ENCODE measurements at places on chromosomes 5 and 9.
A peak's percentile ranks its signal among the peaks of the same experiment; 100 is the strongest.

DNA sequence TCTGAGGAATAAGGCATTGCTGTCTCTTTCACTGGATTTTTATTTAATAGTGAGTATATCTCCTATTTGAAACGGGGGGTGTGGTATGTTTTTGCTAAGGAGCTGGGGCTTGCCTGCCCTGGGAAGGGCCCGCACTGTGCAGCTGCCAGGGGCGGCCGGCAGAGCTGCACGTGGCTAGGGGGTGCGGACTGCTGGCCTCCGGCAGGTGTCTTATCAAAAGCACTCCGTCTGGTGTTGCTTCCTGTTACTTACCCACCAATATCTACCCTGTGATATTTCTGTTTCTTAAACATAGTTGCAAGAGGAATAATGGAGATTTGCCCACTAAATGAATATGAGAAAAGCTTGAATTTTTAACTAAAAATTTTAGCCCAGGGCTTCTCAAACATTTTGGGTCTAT is 232.0 kb downstream of the IRX1 start:
- DNase-seq = no peak

- no peak for DNase-seq
Measured at GRCh38 chr9:133235549-133236222, 26.6 kb upstream of the OBP2B start.

DNA sequence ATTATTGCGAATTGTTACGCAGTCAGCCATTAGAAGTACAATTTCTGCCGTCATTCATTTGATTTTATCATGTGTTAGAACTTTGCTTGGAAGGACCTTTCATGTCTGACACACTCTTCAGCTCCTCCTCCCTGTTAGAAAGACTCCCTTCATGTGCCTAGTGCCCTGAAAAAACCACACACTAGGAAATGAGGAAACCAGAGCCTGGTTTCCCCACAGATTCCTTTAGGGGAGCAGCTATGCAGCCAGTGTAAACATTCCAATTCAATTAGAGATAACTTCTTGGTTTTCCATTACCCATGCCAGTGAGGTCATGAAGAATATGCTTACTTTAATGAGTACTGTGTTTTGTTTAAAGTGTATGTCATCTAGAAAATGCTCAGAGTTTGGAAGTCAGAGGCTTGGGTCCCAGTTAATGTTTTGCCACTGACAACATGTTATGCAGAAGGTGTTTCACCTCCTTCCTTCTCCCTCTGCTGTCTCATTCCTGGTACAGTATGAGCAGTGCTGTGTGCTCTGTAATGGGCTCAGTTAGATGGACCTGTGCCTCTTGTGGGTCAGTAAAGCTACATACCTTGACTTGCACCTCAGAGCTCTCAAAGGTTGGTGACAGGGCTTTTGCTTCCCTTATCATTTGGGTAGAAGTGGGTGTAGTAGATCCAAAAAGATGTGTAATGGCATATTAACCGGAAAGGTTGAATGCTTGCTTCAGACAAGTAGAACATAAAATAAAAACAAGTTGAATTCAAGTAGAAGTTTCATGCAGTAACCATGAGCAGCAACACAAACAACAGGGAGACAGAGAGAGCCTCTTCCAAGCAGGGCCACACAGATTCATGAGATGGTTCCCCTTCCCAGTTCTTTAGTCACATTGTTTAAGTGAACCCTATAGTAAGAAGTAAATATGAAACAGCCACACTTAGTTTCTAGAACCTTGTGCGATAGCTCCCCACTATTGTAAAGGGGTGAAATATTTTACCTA is 52.6 kb upstream of the TNFAIP8 start:
- DNase-seq = no peak

- DNase-seq = no peak
Measured at GRCh38 chr5:43202380-43202779, 10.4 kb downstream of the NIM1K start.

DNA sequence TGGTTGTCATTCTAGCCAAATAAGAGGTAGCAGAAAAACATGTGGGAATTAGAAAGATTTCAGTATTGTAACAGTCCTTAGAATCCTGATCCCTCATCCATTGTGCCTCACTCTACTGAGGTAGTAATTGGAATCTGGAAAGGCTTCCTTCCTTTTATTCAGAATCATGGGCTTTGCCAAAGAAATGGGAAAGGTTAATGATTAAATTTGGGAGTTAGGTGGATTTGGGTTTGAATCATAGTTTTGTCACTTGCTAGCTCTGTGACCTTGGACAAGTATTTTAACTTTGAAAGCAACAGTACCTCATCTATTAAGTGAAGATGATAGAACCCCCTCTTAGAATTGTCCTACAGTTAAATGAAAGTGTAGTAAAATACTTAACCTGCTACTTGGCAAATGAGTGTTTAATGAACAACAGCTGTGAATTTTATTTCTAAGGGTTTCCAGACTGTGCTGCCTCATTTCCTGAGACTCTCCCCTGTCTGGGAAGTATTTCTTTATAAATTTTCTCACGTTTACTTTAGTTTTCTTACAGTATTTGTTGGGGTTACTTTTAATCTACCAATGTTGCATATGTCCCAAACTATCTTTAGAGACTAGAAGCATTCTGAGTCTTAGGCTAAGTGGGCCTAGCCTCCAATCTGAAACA is 11.7 kb downstream of the SPDL1 start:
- DNase-seq = no peak

DNA sequence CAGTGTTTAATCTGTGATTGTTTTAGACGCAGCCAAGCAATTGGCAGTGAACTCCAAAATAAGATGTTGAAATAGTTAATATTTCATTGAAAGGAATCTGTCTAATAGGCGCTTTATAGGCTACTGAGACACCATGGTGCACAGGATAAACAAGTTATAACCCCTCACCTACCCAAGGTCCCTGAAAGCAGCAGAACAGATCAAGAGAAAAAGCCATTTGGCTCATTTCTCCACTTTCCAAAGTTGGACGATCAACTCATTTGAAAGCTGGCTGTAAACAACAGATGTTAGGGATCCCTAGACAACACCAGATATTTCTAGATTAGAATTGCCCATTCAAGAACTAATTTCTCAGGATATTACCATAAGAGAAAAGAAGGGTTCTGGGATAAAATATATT is 4.9 kb downstream of the PUM3 start:
- DNase-seq = peak; percentile 53

- no peak for DNase-seq
Measured at GRCh38 chr5:155064580-155064979, 51.0 kb downstream of the KIF4B start.

DNA sequence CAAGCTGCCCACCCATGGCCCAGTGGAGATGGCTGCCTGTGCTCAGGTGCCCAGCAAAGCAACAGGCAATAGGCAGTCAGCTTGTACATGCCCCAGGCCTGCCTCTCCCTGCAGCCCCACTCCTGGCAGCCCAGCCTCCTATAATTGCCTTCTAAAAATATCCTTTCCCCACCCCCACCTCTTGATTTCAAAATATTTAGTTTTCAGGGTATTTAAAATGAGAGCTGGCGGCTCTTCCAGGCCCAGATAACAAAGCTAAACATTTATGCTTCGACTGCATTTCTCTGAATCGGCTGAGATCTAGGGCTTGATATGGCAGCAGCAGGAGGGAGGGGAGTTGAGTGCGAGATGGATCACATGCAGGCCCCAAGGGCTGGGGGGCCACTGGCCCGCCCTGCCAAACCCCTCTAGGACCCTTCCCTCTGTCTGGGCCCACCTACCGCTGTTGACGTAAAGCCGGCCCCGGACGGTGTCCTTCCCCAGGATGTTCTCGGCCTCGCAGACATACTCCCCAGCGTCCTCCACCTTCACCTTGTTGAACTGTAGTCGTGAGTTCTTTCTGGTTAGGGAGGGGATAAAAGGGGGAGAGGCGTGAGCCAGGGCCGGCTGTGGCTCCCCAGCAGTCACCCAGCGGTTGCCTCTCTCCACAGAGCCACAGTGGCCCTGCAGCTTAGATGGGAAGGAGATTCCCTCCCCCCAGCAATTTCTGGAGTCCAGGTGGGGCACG is 85.0 kb downstream of the PSD2 start:
- DNase-seq = no peak

- no peak for DNase-seq
Measured at GRCh38 chr5:160660132-160660531, 191.9 kb downstream of the ATP10B start.

DNA sequence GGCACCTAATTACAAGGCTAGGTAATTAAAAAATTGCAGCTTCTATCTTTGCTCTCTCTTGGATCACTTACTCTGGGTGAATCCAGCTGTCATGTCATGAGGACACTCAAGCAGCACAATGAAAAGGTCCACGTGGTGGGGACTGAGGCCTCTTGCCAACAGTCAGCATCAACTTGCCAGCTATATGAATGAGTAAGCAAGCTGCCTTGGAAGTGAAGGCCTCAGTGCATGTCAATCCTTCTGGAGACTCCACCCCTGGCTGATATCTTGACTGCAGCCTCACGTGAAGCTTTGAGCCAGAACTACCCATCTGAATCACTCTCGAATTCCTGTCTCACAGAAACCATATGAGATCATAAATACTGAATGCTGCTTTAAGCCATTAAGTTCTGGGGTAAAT is 140.5 kb downstream of the SNX18 start:
- DNase-seq = no peak

DNA sequence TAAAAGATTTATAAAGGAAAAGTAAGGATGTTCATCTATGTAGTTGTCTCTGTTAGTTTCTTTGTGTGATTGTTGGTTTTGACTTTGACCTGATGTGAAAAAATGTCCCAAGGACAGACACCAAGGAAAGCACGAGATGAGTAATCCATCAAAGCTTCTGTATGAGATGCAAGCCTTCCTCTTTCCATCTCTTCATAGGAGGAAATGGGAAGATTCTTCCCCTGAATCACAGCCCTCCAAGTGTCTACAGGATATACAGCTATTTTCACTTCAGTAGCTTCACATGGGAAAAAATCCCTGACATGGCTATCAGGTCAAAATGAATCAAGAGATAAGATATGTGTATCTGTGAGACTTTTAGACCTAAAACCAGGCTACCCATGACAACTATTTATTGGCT is 29.0 kb upstream of the CEMIP2 start:
- DNase-seq = no peak

- DNase-seq = no peak
Measured at GRCh38 chr5:119570910-119571309, 58.4 kb upstream of the FAM170A start.

- no peak for DNase-seq
Measured at GRCh38 chr9:18710065-18710464, 236.1 kb downstream of the ADAMTSL1 start.

- DNase-seq = no peak
Measured at GRCh38 chr5:66553368-66553912, 42.8 kb upstream of the MAST4 start.

- no peak for DNase-seq
Measured at GRCh38 chr5:23648656-23649055, 141.2 kb downstream of the PRDM9 start.

GRCh38 chr5:172710676-172711075 is 60.3 kb downstream of the DUSP1 start:
- no peak for DNase-seq

GRCh38 chr5:132267931-132268768 is 10.7 kb downstream of the PDLIM4 start:
- DNase-seq = peak; percentile 24

DNA sequence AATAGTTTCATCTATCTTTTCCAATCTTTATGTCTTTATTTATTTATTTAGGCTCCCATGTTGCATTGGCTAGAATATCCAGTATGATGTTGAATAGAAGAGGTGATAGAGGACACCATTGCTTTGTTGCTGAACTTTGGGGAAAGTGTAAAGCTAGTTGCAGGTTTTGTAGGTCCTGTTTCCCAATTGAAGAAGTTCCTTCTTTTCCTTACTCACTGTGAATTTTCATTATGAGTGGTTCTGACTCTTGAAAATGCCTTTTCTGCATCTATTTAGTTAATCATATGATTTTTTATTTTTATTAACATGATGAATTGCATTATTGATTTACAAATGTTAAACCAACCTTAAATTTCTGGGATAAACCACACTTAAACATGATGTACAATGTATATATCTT is 58.9 kb upstream of the NR3C1 start:
- no peak for DNase-seq

DNA sequence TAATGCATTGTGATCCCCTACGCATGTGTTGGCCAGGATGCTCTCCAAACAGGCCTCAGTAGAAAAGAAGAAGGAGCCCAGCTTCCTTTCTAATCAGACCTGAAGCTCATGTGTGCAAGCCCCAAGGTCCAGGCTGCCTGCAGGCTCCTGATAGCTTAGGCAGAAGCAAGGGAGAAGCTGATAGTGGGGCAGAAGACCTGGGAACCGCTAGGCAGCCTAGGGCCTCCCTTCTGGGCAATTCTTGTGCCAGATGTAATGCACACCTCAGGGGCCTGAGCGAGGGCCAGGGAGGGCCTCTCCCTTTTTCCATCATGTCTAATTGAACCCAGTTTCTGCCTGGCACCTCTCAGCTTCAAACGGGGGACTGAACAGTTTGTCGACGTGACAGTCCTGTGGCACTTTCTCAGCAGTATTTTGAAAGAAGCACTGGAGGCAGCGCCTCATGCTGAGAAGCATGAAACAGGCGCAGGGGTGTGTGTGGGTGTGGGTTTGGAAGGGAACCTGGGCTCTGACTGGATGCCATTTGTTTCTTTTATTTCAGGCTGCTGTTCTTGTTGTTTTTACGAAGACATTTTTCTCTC is 212.8 kb downstream of the PIK3R1 start:
- DNase-seq = no peak

- DNase-seq = no peak
Measured at GRCh38 chr9:22124263-22125011, 115.3 kb upstream of the CDKN2B start.

GRCh38 chr9:70484232-70485130 is 70.0 kb upstream of the KLF9 start:
- DNase-seq = peak; percentile 91

GRCh38 chr5:149872351-149873040 is 72.1 kb downstream of the PDE6A start:
- peak; percentile 13 for DNase-seq

- DNase-seq = no peak
Measured at GRCh38 chr5:159827861-159828260, 88.4 kb upstream of the ADRA1B start.

GRCh38 chr5:176660860-176661641 is 13.8 kb downstream of the TSPAN17 start:
- peak; percentile 57 for DNase-seq

DNA sequence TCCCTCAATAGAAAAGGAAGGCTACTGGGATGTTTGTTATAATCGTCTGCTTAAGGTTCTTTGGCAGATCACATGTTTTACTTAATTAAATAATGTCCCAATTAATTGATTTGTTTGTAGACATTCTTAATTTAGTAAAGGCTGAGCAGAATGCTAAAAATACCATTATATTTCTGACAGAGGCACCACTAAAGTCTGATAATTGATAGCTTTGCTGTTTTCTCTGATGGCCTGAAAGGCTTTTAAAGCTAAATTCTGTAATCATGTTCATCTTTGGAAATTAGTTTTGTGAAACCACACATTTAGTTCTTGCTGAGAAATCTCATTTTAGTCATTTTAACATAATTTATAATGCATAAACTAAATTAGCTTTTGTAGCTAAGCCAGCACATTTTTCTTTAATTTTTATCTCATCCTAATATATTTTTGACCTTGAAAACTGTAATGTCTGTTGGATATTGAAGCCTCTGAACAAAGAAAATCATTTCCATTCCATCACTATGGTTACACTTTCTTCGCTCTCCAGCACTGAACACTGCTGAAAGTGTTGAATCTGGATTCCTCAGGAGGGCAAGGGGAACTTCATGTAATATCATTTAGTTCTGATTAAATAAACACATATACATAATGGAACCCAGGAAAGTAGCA is 329.4 kb downstream of the ELAVL2 start:
- DNase-seq = no peak
